ENCODE measurements at places on chromosomes 1 and 21. TPM values are rescaled to one million over a fixed set of nuclear protein-coding genes. Genes with fewer than 3 reads are reported as not detected.

Gene KCNH1
- not detected for polyA plus RNA-seq

Gene FCRLB
- 1.6 TPM for polyA plus RNA-seq

Gene NPHS2
- polyA plus RNA-seq, result not detected

Gene KPRP
- polyA plus RNA-seq, result not detected

Gene CELA3A
- not detected for polyA plus RNA-seq

Data from CD4-positive, alpha-beta memory T cell (primary cell).